ENCODE measurements at places on chromosomes 4 and X. TPM values are rescaled to one million over a fixed set of nuclear protein-coding genes. Genes with fewer than 3 reads are reported as not detected.
A peak's percentile ranks its signal among the peaks of the same experiment; 100 is the strongest.

DNA sequence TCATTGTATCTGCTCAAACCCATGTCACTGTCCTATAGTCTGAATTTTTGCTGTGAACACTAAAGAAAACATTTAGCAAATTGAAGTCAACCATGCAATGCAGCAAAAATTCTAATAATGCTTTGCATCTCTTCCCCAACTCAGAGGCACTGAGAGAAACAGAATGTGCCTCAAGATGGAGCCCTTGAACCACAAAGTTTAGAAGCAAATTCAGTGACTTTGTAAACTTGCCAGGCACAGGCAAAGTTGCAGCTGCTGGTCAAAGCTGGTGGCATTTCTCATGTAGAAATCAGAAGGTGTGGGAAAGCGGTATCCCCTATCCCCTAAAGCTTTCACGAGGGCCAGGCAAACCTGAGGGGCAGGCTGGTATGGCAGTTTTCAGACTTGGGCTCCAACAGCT, 121.7 kb upstream of the DIPK2B start:
- no peak overlapping the region for H3K4me3 ChIP-seq
- no peaks in the 10 kb centered on the region for H3K4me1 ChIP-seq
- no peaks in the 10 kb centered on the region for H3K36me3 ChIP-seq
- H3K27me3 ChIP-seq = peaks cover 2% of the 10 kb centered on the region
- no peak for DNase-seq

The SSX2B gene
- not detected for total RNA-seq

The BMX gene
- not detected for total RNA-seq

GRCh38 chr4:102531462-102531861, 30.3 kb downstream of the NFKB1 start:
- peaks cover 57% of the 10 kb centered on the region for H3K36me3 ChIP-seq
- H3K27ac ChIP-seq = no peak overlapping the region
- no peaks in the 10 kb centered on the region for H3K27me3 ChIP-seq
- H3K4me3 ChIP-seq = no peak overlapping the region

- peak overlapping the region; percentile 24 for H3K4me3 ChIP-seq
- H3K27ac ChIP-seq = peak overlapping the region; percentile 76
- H3K27me3 ChIP-seq = no peaks in the 10 kb centered on the region
- DNase-seq = peak; percentile 17
- peaks cover 23% of the 10 kb centered on the region for H3K4me1 ChIP-seq
Observed at GRCh38 chrX:46791927-46792809, 33.2 kb upstream of the SLC9A7 start.

GRCh38 chrX:12955882-12956703, 18.8 kb upstream of the TMSB4X start:
- peak; percentile 71 for DNase-seq
- H3K4me1 ChIP-seq = peaks cover 72% of the 10 kb centered on the region
- H3K27me3 ChIP-seq = no peaks in the 10 kb centered on the region
- no peaks in the 10 kb centered on the region for H3K36me3 ChIP-seq

GRCh38 chrX:71543316-71543715, 10.4 kb downstream of the OGT start:
- H3K27ac ChIP-seq = peak overlapping the region; percentile 53
- peaks cover 75% of the 10 kb centered on the region for H3K36me3 ChIP-seq
- no peak for DNase-seq
- peaks cover 63% of the 10 kb centered on the region for H3K4me1 ChIP-seq
- no peak overlapping the region for H3K4me3 ChIP-seq

The MAP3K15 gene
- total RNA-seq = 0.28 TPM

The DUSP9 gene
- not detected for total RNA-seq

The TEC gene
- 0.80 TPM for total RNA-seq

The FOXR2 gene
- total RNA-seq = not detected

GRCh38 chr4:93835929-93836328, 7.4 kb downstream of the ATOH1 start:
- peaks cover 42% of the 10 kb centered on the region for H3K27me3 ChIP-seq
- H3K4me1 ChIP-seq = no peaks in the 10 kb centered on the region
- no peak for DNase-seq
- H3K27ac ChIP-seq = no peak overlapping the region
- H3K4me3 ChIP-seq = no peak overlapping the region
- peaks cover 6% of the 10 kb centered on the region for H3K36me3 ChIP-seq

The RTL9 gene
- total RNA-seq = not detected

GRCh38 chr4:16351161-16351560, 124.9 kb upstream of the TAPT1 start:
- DNase-seq = no peak
- peaks cover 5% of the 10 kb centered on the region for H3K27me3 ChIP-seq
- H3K4me3 ChIP-seq = no peak overlapping the region
- no peaks in the 10 kb centered on the region for H3K36me3 ChIP-seq
- H3K4me1 ChIP-seq = no peaks in the 10 kb centered on the region

The PDCL2 gene
- not detected for total RNA-seq

The MAGEA4 gene
- total RNA-seq = not detected

The SPANXN1 gene
- not detected for total RNA-seq

- no peak overlapping the region for H3K27ac ChIP-seq
- H3K27me3 ChIP-seq = no peaks in the 10 kb centered on the region
- no peaks in the 10 kb centered on the region for H3K36me3 ChIP-seq
Observed at GRCh38 chrX:110163488-110163887, 154.4 kb downstream of the AMMECR1 start.

DNA sequence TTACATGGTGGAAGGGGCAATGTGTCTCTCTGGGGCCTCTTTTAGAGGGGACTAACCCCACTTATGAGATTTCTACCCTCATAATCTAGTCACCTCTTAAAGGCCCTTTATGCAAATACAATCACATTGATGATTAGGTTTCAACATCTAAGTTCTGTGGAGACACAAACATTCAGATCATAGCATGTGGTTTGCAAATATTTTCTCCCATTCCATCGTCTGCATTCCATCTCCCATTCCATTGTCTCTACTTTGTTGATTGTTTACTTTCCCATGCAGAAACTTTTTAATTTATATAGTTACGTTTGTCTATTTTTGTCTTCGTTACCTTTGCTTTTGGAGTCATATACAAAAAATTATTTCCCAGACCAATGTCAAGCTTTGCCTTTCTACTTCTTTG, 927.5 kb upstream of the INTU start:
- DNase-seq = no peak
- no peaks in the 10 kb centered on the region for H3K4me1 ChIP-seq
- H3K27ac ChIP-seq = no peak overlapping the region
- H3K36me3 ChIP-seq = no peaks in the 10 kb centered on the region
- H3K27me3 ChIP-seq = no peaks in the 10 kb centered on the region

GRCh38 chr4:113684534-113685091, 76.9 kb downstream of the CAMK2D start:
- no peak overlapping the region for H3K4me3 ChIP-seq
- H3K27me3 ChIP-seq = no peaks in the 10 kb centered on the region
- H3K27ac ChIP-seq = peak overlapping the region; percentile 85
- peaks cover 49% of the 10 kb centered on the region for H3K36me3 ChIP-seq

DNA sequence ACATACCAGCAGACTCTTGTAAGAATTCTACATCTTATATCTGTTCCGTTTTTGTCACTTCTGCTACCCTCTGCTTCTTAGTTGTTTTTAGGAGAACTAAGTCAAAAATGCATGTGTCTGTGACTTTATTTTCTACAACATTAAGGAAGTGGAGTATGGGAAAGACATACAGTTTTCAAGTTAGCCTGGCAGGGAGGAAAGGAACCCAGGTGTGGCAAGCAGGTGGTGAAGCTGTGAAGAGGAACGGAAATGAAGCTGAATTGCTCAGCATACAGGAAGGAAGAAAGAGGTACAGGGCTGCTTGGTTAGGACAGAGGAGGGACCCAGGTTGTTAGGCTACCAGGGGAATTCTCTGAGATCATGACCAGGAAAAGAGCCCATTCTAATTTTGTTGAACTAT, 9.4 kb downstream of the GPRIN3 start:
- peak overlapping the region; percentile 99 for H3K27ac ChIP-seq
- peaks cover 82% of the 10 kb centered on the region for H3K4me1 ChIP-seq
- H3K36me3 ChIP-seq = peaks cover 70% of the 10 kb centered on the region
- no peaks in the 10 kb centered on the region for H3K27me3 ChIP-seq

GRCh38 chrX:12443534-12444098, 305.3 kb downstream of the FRMPD4 start:
- no peak overlapping the region for H3K4me3 ChIP-seq
- H3K27ac ChIP-seq = no peak overlapping the region
- H3K27me3 ChIP-seq = no peaks in the 10 kb centered on the region

- no peak overlapping the region for H3K27ac ChIP-seq
- H3K4me1 ChIP-seq = no peaks in the 10 kb centered on the region
- H3K36me3 ChIP-seq = no peaks in the 10 kb centered on the region
- H3K27me3 ChIP-seq = no peaks in the 10 kb centered on the region
- DNase-seq = no peak
- no peak overlapping the region for H3K4me3 ChIP-seq
Observed at GRCh38 chr4:16248605-16249004, 22.3 kb upstream of the TAPT1 start.

GRCh38 chrX:9728261-9728660, 37.4 kb downstream of the GPR143 start:
- peaks cover 6% of the 10 kb centered on the region for H3K36me3 ChIP-seq
- DNase-seq = no peak

The PROM1 gene
- total RNA-seq = not detected

GRCh38 chr4:85956293-85956945, 403.4 kb downstream of the MAPK10 start:
- no peaks in the 10 kb centered on the region for H3K36me3 ChIP-seq
- no peak for DNase-seq
- H3K27me3 ChIP-seq = no peaks in the 10 kb centered on the region
- no peak overlapping the region for H3K27ac ChIP-seq
- H3K4me3 ChIP-seq = no peak overlapping the region

- peak; percentile 41 for DNase-seq
- peaks cover 2% of the 10 kb centered on the region for H3K4me1 ChIP-seq
- H3K4me3 ChIP-seq = no peak overlapping the region
- H3K36me3 ChIP-seq = no peaks in the 10 kb centered on the region
Observed at GRCh38 chrX:149286940-149287349, 218.2 kb downstream of the IDS start.

- no peak overlapping the region for H3K27ac ChIP-seq
- H3K4me3 ChIP-seq = no peak overlapping the region
- no peak for DNase-seq
- no peaks in the 10 kb centered on the region for H3K27me3 ChIP-seq
- peaks cover 29% of the 10 kb centered on the region for H3K4me1 ChIP-seq
Observed at GRCh38 chrX:134715930-134716619, 57.8 kb upstream of the PLAC1 start.

DNA sequence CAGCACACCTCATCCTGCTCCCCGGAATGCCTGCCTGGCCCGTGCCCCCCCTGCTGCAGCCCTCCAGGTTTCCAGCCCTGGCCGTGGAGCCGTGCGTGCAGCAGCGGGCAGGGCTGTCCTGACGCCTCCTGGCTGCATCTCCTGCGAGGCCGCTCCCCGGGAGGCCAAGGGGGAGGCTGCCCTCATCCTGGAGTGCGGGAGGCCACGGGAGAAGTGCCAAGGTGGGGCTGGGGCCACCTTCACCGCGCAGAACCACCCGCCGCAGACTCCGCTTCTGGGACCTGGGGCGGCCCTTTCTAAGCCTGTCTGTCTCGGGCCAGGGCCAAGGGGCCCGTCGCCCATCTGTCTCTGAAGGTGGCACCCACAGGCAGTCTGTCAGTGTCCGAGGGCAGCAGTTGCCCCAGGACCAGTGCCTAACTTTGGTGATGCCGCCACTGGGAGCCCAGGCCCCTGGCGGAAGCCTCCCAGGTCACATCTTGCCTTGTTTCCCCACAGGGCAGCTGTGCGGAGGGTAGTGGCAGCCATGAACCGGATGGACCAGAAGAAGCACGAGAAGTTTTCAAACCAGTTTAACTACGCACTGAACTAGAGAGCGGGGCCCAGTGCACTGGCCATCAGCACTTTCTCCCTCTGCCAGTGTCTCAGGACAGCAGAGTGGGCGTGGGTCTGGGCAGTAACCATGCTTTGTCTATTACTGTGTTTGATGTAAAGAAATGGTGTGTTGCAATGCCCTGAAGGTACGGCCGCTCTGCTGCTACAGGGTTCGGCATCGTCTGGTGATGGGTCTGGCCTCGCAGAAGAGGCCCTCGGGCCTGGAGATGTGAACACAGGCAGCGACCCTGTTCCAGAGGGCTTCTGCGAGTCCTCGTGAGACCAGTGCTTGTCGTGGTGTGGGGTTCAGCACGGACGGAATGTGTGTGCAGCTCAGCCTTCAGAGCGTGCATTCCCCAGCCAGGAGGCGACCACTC, 20.6 kb downstream of the NKX1-1 start:
- no peak overlapping the region for H3K4me3 ChIP-seq
- no peaks in the 10 kb centered on the region for H3K4me1 ChIP-seq
- no peaks in the 10 kb centered on the region for H3K27me3 ChIP-seq

GRCh38 chrX:155592331-155592730, 20.4 kb downstream of the TMLHE start:
- H3K4me3 ChIP-seq = no peak overlapping the region
- H3K4me1 ChIP-seq = no peaks in the 10 kb centered on the region
- no peaks in the 10 kb centered on the region for H3K27me3 ChIP-seq

DNA sequence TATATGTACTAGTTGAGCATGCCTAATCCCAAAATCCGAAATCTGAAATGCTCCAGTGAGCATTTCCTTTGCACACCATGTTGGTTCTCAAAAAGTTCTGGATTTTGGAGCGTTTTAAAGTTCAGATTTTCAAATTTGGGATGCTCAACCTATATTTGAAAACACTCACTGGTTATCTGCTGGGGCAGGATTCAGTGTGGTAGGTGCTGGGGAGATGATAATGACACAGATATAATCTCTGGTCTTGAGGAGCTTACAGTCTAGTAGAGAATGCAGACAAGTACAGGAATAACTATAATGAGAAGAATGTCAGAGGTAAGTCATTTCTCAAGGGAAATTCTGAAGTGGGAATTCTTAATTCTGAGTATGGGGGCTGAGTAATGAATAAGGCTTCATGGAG, 59.4 kb upstream of the CITED1 start:
- no peaks in the 10 kb centered on the region for H3K36me3 ChIP-seq
- H3K27me3 ChIP-seq = no peaks in the 10 kb centered on the region
- DNase-seq = no peak
- H3K4me1 ChIP-seq = no peaks in the 10 kb centered on the region
